Right renal cortex interstitium (tissue), 3 donors: ENCODE measurements at places on chromosomes 12 and 14. TPM values are rescaled to one million over a fixed set of nuclear protein-coding genes. Genes with fewer than 3 reads are reported as not detected.

DNA sequence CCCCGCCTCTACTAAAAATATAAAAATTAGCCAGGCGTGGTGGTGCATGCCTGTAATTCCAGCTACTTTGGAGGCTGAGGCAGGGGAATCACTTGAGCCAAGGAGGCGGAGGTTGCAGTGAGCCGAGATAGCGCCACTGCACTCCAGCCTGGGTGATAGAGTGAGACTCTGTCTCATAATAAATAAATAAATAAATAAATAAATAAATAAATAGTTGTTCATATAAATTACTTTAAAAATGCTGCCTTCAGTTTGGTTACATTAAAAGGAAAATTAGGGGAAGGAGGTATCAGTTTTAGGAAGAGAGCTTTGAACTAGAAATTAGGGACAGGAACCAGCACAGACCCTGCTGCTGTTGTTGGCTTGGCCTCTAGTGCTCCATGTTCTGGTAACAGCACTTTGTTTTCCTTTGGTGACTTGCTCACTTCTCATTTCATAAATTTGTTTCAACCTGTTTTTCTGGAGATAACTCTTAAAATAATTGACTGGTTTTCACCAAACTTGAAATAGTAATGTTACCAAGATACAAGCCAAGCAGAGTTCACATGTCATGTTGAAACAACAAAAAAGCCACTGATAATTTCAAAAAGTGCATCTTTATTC, 22.9 kb upstream of the PTPRB start:
- DNase-seq = no peak

DNA sequence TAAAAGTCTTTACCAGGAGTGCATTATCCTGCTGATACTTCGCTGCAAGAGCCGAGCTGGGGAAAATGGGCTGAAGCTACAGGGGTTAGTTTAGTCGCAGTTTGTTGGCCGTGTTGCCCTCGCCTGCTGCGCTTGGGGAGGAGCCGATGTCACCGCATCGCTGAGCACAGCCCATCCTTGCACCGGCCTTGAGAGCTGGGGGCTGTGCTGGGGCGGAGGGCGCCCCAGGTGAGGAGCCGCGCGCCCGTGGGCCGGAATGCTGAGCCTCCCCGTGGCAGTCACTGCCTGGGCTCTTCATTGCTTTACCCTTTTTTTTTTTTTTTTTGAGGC, 50.0 kb downstream of the ADGRD1 start:
- no peak for DNase-seq

DNA sequence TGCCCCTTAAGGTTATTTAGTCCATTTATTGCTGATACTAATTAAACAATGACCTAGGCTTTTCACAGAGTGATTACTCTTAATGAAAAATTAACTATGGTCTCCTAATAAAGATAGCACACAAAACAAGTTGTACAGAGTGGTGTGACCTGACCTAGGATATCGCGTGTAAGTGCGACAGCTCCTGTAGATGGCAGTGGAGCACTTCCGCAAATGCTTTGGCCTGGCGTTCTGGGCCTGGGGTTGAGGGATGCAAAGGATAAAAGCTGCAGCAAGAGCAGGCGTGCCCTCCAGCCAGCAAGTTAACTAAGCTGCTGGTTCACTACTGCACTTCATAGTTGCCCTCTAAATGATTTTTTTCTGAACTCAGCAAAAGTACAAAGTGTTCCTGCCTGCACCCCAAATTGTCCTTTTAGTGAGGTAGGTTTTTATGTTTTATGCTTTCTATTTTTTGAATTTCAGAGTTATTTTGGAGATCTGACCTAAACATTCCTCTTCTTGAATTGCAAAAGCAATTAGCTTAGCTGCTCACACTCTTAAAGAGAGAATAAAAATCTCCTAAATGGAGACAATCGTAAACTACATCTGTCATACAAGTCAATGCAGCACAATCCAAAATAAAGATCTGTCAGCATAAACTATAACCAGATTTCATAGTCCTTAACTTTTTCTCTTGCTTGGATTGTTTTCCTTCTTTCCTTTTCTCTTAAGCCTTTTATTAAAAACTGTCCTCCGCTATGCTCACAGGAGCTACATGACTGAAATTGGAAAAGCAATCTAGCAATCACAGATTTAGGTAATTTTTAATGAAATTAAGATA, 379.6 kb downstream of the LRIG3 start:
- DNase-seq = peak; percentile 49

DNA sequence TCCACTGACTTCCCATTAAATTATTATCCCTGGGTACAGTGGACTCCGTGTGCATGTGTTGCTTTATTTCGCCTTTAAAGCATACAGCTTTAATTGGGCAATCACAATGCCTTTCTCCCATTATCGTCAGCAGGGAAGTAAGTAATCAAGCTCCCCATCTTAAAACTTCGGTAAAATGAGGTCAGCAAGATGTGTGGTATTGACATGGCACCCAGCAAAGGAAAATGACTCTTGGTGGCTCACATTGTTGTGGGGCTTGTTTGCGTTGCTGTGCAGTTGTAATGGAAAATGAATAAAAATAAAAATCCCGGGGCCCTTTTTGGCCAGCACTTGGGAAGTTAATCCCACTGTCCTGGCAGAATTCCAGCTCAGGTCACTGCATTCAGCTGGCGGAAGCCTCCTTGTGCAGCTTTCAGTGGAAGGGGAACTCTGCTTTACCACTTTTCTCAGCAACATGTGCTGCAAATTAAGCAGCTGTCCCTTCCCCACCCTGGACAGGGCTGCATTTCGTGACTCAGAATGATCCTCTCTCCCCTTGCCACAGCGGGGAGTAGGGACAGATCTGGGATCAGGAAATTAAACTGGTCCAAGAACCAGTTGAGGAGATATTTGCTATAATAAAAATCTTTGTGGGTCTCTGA, 13.9 kb upstream of the ATP2A2 start:
- DNase-seq = no peak

- DNase-seq = no peak
Measured at GRCh38 chr12:124607681-124608425, 40.4 kb upstream of the NCOR2 start.

DNA sequence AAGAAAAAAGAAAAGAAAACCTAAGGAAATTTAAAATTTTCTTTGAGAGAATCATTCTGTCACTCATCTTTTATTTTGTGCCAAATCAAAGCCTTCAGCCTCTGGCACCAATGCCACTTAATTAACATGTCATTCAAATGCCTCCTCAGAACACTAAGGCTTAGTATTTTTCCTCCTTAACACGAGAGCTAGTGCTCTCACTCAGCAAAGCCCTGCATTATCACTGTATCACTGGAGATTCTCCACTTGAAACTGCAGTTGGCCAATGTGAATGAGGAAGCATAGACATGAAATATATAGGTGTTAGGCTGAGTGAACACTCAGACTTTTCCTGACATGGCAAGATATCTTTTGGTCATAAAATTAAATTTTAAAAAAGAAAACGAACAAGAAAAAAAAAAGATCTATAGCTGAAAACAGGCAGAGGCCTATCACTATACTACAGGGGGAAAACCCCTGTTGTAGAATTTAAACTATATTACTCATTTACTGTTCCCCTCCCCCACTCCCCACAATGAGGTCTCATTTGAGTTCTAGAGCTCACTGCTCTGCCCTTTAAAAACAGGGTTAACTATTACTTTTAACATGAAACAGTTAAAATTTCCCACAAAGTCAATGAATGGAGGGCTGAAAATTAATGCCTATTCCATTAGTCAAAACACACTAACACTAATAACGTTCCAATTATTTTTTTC, 5.1 kb downstream of the MBIP start:
- DNase-seq = no peak

- no peak for DNase-seq
Measured at GRCh38 chr12:115872212-115872611, 405.3 kb downstream of the MED13L start.

DNA sequence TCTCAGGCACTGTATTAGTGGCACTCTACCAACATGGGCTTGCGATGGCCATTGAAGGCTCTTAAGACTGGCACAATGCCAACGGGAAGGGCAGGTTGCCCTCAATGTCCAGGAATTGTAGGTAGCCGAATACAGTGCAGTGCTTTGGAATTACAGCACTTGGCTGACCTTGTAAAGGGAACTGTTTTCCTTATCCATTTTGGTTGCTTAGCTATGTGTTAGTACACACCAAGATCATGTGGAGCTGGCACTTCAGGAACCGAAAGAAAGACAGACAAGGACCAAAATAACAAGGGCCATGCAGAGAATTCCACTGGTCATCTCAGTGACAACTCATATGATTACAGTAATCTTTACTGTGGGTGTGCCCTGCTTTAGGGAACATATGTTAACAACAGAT, 72.7 kb downstream of the DYRK2 start:
- DNase-seq = no peak

DNA sequence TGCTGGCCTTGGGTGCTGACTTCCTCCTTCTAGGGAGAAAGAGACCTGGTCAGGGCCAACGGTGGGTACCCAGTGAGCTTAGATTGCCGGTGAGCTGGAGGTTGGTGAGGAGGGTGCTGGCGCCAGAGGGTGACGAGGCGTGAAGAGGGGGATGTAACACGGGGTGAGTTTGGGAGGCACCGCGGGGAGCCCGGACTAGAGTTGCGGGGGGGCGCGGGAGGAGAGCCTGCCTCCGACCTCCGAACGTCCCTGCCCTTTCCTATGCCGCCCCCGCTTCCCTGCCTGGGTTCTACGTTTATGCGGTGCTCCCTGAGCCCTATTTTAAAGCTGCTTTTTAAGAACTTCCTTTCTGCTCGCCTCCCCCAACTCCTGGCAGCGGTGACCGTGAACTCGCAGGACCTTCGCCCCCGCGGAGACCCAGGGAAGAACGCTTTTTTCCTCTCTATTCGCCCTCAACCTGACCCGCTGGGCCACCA, 18.6 kb downstream of the OR6S1 start:
- no peak for DNase-seq

DNA sequence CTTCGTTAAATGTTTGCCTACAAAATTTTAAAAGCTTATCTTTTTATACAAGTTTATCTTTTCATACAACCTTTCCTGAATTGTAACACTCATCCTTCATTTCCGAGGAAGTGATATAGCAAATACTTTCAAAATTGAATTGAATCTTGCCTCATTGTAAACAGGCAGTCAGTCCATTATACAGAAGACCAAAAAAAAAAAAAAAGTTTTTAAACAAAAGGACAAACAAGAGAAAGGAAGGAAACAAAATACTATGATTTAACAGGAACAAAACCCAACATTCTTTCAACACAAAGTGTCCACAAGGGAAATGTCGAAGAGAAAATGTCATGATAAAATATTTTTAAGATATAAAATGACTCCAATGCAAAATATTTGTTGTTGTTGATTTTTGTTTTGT, 8.5 kb downstream of the ATF7 start:
- no peak for DNase-seq

DNA sequence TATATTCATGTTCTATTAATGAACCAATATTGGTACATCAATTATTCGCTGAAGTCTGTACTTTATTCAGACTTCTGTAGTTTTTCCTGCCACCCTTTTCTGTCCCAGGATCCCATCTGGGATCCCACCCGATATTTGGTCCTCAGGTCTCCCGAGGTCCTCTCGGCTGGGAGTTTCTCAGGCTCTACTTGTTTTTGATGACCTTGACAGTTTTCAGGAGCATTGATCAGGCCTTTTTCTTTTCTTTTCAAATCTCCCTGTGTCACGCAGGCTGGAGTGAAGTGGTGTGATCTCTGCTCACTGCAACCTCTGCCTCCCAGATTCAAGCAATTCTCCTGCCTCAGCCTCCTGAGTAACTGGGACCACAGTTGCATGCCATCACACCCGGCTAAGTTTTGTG, 11.2 kb downstream of the BRI3BP start:
- DNase-seq = no peak

GRCh38 chr12:93741659-93742109, 64.5 kb downstream of the CRADD start:
- DNase-seq = no peak

- no peak for DNase-seq
Measured at GRCh38 chr12:92275443-92276154, 130.0 kb upstream of the BTG1 start.

STYK1 gene
- polyA plus RNA-seq = 0.85 TPM

SYNDIG1L gene
- 0.28 TPM for polyA plus RNA-seq

ACSS3 gene
- polyA plus RNA-seq = 21.3 TPM

RASAL1 gene
- polyA plus RNA-seq = 7.6 TPM
